ENCODE measurements at places on chromosomes 6 and 20. TPM values are rescaled to one million over a fixed set of nuclear protein-coding genes. Genes with fewer than 3 reads are reported as not detected.

GABRR2 gene
- total RNA-seq: 0.84 TPM

FAM83C gene
- total RNA-seq: not detected

SYNCRIP gene
- total RNA-seq: 52.4 TPM

BEND6 gene
- total RNA-seq: 2.0 TPM

HLA-DQA1 gene
- total RNA-seq: 17.2 TPM

VSTM2L gene
- total RNA-seq: not detected

C6orf141 gene
- total RNA-seq: 5.0 TPM

- H3K27me3 ChIP-seq: no peaks in the 10 kb centered on the region
- no peak overlapping the region for H3K27ac ChIP-seq
- no peak for DNase-seq
- H3K36me3 ChIP-seq: no peaks in the 10 kb centered on the region
- H3K4me1 ChIP-seq: no peaks in the 10 kb centered on the region
These were observed 204.6 kb downstream of the CD83 start for GRCh38 chr6:14321992-14322772.

GRCh38 chr6:123418071-123418470, 218.7 kb downstream of the TRDN start:
- no peaks in the 10 kb centered on the region for H3K36me3 ChIP-seq
- DNase-seq: no peak
- peaks cover 25% of the 10 kb centered on the region for H3K4me1 ChIP-seq
- H3K27ac ChIP-seq: no peak overlapping the region

GRCh38 chr6:159267165-159267564, 98.0 kb downstream of the FNDC1 start:
- no peak overlapping the region for H3K27ac ChIP-seq
- no peaks in the 10 kb centered on the region for H3K4me1 ChIP-seq
- peaks cover 4% of the 10 kb centered on the region for H3K36me3 ChIP-seq
- H3K4me3 ChIP-seq: no peak overlapping the region

GRCh38 chr6:56742122-56742791, 99.6 kb upstream of the DST start:
- no peaks in the 10 kb centered on the region for H3K27me3 ChIP-seq
- no peak overlapping the region for H3K27ac ChIP-seq
- H3K4me3 ChIP-seq: no peak overlapping the region
- DNase-seq: no peak
- no peaks in the 10 kb centered on the region for H3K36me3 ChIP-seq
- H3K4me1 ChIP-seq: peaks cover 6% of the 10 kb centered on the region

- H3K4me1 ChIP-seq: no peaks in the 10 kb centered on the region
- H3K4me3 ChIP-seq: no peak overlapping the region
- H3K36me3 ChIP-seq: no peaks in the 10 kb centered on the region
- DNase-seq: no peak
- H3K27ac ChIP-seq: no peak overlapping the region
- no peaks in the 10 kb centered on the region for H3K27me3 ChIP-seq
These were observed 10.9 kb upstream of the F13A1 start for GRCh38 chr6:6331393-6331792.

DNA sequence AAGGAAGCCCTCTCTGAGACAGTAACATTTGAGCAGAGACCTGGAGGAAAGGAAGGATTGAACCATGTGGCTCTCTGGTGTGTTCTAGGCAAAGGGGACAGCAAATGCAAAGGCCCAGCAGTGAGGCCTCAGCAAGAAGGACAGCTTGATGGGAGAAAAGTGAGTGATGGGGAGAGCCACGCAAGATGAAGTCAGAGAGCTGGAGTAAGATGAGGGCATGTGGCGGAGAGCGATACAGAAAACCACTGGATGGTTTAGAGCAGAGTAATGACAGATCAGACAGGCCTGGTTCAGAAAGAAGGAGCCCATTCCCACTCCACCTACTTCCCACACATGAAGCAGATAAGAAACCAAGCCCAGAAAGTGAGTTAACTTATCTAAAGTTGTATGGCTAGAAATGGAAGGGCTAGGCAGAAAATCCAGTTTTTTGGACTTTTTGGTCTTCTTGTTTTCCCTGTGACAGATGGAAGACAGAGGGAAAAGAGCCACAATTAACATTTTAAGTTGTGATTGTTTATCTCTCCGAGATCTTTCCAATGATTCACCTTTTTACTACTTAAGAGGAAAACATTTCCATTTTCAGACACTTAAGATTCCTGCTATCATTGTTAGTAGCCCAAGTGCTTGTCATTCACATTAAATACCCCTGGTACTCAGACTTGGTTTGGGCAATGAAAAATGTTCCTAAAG, 723 bp upstream of the SNPH start:
- H3K27me3 ChIP-seq: peaks cover 9% of the 10 kb centered on the region
- peak overlapping the region; percentile 40 for H3K4me3 ChIP-seq
- peak overlapping the region; percentile 77 for H3K27ac ChIP-seq
- peaks cover 10% of the 10 kb centered on the region for H3K4me1 ChIP-seq
- no peak for DNase-seq

DNA sequence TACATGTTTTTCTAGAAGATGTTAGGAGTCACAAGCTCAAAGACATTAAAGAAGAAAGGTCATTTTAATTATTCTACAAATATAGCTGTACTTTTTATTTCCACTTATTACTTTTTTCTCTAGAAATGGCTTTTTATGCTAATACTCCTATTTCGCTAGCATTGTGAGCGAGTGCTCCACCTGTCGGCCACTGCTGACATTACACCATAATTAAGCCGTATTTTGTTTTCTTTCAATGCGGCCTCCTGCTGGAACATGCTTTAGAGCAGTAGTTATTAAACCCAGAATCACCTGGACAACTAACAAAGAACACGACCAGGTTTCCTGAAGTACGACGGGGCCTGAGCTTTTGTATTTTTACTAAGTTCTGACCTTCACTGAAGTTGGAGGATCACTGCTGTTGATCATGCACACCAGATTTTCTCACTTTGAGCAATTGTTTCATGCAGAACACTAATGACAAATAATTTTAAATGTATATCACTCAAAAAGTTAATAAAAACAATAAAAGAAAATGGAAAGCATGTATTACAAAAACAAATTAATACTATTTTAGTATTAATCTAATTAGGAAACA, 74.1 kb upstream of the PAK5 start:
- no peak overlapping the region for H3K4me3 ChIP-seq
- H3K4me1 ChIP-seq: no peaks in the 10 kb centered on the region

DNA sequence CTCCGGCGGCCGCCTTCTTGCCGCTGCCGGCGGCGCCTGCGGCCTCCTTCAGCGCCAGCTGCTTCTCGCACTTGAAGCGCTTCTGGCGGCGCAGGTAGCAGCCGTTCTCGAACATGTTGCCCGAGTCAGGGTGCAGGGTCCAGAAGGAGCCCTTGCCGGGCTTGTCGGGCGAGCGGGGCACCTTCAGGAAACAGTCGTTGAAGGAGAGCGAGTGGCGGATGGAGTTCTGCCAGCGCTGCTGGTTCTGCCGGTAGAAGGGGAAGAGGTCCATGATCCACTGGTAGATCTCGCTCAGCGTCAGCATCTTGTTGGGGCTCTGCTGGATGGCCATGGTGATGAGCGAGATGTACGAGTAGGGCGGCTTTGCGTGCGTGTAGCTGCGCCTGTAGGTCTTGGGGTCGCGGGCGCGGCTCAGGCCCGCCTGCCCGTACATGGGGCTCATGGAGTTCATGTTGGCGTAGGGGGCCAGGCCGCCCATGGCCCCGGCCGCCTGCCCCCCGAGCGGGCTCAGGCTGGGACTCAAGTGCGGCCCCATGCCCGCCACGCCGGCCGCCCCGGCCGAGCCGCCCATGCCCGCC, 1.9 kb downstream of the FOXA2 start:
- no peak overlapping the region for H3K27ac ChIP-seq
- H3K4me3 ChIP-seq: no peak overlapping the region
- DNase-seq: no peak
- H3K36me3 ChIP-seq: no peaks in the 10 kb centered on the region

- H3K4me3 ChIP-seq: no peak overlapping the region
- H3K36me3 ChIP-seq: no peaks in the 10 kb centered on the region
- H3K4me1 ChIP-seq: no peaks in the 10 kb centered on the region
- no peak overlapping the region for H3K27ac ChIP-seq
These were observed 225.4 kb downstream of the FRK start for GRCh38 chr6:115835314-115835713.

DNA sequence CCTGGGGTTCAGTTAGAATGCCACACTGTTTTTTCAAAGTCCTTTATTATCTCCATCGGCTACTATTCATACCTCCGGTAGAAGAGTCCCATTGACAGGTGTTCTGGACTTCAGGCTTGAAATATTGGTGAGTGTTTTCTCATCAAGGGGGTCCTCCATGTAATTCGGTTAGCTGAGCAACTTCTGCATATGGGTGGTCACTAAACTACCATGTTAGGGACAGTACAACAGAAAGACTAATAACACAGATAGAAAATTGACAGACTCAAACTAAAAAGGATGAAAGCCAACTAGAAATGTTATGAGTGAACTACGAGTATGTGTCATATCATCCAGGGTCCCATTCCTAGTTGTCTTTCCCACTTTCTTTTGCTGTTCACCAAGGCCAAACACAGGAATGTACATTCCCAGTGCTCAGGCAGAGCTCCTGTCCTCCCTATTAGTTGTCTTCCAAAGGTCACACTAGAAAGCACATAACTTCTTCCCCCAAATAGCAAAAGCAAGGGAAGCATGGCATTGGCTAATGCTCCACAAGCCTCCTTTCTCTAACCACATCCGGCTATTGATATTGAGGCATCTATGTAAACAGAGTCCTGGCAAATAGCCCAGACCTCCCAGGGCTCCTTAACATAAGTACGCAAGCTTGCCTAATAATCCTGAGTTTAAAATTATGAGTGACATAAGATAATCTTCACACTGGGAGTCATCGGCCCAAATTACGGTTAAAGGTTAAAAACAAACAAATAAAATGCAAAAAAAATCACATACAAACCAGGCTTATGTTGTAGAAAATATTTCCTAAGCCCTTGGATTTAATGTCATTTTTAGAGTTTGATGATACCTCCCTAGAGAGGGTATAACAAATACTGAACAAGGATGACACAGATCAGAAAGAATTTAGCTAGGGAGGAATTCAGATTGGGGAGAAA, 13.2 kb downstream of the CCN2 start:
- H3K36me3 ChIP-seq: no peaks in the 10 kb centered on the region
- H3K27ac ChIP-seq: peak overlapping the region; percentile 77
- no peak overlapping the region for H3K4me3 ChIP-seq

GRCh38 chr20:13430346-13431002, 208.3 kb downstream of the TASP1 start:
- no peaks in the 10 kb centered on the region for H3K27me3 ChIP-seq
- peaks cover 3% of the 10 kb centered on the region for H3K36me3 ChIP-seq
- H3K27ac ChIP-seq: no peak overlapping the region

- no peaks in the 10 kb centered on the region for H3K36me3 ChIP-seq
- peak overlapping the region; percentile 46 for H3K27ac ChIP-seq
- DNase-seq: no peak
These were observed 10.9 kb downstream of the HIVEP1 start for GRCh38 chr6:12022953-12023388.

DNA sequence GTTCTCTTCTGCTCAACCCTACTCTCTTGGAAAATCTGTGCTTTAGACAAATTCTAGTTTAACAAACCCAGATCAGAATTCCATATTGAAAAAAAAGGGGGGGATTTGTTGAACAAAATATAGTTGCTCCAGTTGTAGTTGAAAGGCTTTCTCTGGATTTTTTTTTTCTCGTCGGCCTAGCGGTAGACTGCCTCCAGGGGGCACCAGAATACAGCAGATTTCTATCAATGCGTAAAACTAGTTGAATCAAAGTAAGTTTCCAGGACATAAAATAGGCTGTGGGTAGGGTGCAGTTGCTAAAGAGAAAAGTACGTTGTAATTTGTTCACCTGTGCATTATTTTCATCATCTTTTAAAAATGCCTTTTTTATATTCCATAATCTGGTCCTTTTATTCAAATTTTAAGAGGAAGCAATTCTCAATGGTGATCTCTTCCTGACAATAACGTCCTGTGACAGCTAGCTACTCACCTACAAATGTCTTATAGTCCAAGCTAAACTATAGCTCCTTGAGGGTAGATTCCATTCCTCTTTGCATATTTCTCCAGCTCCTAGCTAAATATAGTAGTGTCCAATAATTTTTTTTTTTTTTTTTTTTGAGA, 105.4 kb downstream of the PERP start:
- H3K4me3 ChIP-seq: no peak overlapping the region
- H3K27me3 ChIP-seq: no peaks in the 10 kb centered on the region
- DNase-seq: peak; percentile 87

DNA sequence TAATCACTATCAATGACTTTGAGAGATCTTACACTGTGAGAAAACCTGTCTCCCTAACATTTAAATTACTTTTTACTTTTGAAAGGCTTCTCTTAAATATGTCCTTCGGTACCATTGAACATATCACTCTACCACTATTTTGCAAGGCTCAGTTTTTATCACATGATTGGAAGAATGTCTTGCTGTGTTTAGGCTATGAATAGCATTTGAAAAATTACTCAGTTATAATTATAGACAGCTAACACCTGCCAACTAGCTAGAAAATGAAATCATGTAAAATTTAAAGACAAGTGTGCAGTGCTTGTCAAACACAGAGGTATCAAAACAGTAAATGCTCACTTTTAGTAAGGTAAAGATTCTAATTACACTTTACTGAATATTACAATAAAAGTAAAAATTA, 11.0 kb downstream of the SESN1 start:
- no peaks in the 10 kb centered on the region for H3K27me3 ChIP-seq
- peaks cover 13% of the 10 kb centered on the region for H3K4me1 ChIP-seq
- peaks cover 8% of the 10 kb centered on the region for H3K36me3 ChIP-seq
- DNase-seq: no peak

DNA sequence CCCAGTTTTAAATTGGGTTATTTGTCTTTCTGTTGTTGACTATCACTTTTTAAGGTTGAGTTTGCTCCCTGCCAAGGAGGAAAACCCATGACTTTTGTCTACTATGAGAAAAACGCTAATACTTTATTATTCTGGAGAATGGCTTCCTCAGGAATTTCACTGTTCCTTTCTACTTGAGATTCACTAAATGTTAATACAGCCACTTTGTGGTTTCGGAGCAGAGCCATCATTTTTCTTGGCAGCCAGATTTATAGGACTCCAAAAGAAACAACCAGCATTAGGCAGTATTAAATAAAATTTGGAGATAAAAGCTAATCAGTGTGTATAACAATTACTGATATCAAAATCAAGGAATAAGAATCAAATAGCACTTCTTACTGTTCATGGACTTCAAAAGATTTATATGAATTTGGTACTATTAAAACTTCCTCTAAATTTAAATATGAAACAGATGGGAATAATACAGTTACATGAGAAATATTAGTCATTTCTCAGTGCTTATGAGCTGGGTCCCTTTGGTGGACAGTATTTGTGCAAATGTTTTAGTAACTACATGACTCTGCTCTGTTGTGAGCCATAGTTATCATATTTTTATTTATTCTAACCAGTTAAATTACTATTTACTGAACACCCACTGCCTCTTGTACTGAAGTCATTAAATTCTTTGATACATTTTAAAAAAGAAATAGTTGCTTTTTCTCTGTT, 64.1 kb upstream of the FBXO30 start:
- H3K4me1 ChIP-seq: no peaks in the 10 kb centered on the region
- H3K4me3 ChIP-seq: no peak overlapping the region
- peaks cover 13% of the 10 kb centered on the region for H3K36me3 ChIP-seq

- H3K36me3 ChIP-seq: no peaks in the 10 kb centered on the region
- no peaks in the 10 kb centered on the region for H3K4me1 ChIP-seq
- no peak for DNase-seq
- H3K27ac ChIP-seq: no peak overlapping the region
- no peaks in the 10 kb centered on the region for H3K27me3 ChIP-seq
- H3K4me3 ChIP-seq: no peak overlapping the region
These were observed 21.6 kb upstream of the ZBTB2 start for GRCh38 chr6:151412909-151413308.
